ENCODE measurements at places on chromosomes 5 and 9. TPM values are rescaled to one million over a fixed set of nuclear protein-coding genes. Genes with fewer than 3 reads are reported as not detected.
A peak's percentile ranks its signal among the peaks of the same experiment; 100 is the strongest.

The KLHL3 gene
- 12.2 TPM for polyA plus RNA-seq

DNA sequence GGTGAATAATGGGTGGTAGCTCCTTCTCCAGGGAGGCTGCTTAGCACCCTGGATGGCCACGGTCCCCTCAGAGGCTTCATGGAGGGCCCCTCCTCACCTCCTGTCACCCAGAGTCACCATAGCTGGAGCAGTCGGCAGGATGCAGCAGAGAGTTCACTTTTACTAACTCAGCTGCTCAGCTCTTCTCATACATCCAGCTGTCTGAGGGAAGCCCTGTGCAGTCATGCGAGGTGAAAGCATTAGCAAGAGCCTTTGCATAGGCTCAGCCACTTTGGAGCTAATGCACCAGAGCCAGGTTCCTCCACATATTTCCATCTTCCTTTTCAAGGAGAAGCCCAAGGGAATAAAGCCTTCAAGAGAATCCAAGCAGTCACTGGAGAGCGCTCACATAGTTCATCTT, 499.2 kb downstream of the BNC2 start:
- no peak for DNase-seq

DNA sequence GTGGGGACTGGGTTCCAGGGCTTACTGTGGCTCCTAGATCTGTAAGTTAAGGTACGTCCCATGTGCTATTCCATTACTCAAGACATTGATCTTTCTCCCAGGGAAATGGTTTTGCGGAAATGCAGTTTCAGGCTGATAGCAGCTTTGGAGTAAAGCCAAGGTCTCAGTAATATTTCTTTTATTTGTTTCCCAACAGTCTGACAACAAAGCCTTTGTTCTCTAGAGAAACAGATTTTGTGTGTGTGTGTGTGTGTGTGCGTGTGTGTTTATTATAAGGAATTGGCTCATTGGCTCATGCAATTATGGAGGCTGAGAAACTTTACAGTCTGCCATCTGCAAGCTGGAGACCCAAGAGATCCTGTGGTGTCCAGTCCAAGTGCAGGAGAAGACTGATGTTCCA, 12.1 kb upstream of the POC5 start:
- peak; percentile 16 for DNase-seq

- no peak for DNase-seq
These were observed 127.2 kb upstream of the SLC25A48 start for GRCh38 chr5:135707302-135707701.

DNA sequence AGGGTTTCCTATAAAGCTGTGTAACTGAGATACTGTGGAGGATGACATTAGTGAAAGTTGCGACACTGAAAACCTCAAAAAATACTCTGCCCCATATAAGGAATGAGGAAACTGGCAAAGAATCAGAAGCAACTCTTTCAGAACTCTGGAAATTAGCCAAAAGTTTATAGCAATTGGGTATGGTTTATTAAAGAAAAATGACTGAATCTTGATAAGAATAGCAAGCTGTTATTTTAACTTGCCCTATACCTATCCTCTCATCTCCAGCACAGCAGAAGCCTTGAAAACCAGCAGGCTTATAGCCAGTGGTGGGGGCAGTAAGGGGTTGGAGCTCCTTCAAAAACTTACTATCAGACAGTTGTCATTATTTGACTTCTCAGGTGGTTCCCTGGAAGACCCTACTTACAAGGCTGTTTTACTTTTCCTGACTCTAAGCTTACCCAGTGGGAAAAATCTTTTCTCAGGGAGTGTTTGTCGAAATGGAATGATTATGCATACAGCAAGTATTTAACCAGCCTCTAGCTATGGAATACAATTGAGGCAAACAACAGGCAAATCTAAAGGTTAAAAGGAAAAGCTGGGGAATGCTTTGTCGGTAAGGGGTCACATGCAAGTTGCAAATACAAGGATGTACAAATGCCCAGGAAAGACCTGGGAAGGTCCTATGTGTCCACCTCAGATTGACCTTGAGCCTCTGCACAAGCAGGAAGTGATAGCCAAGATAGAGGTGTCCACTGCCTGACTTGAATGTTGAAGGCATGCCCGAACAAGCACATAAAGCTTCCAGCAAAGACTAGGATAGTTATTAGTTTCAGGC, 21.0 kb upstream of the FAM151B start:
- DNase-seq: no peak

- DNase-seq: peak; percentile 87
These were observed 500.0 kb downstream of the SPATA31D1 start for GRCh38 chr9:82488313-82489200.

DNA sequence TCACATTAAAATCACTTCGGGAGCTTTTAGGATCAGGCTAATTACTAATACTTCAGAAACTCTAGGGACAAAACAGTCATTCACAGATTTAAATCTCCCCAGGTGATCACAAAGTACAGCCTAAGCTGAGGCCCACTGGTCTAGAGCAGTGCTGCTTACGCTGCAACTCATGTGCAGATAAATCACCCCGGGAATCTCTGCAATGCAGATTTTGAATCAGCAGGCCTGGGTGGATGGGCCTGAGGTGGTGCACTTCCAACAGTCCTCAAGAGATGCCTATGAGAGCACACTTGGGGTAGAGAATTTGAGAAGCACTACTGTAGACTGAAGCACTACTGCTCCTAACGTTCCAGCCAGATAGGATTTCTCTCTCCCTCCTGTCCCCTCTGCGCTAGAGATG, 28.4 kb downstream of the CSF1R start:
- no peak for DNase-seq

- DNase-seq: no peak
These were observed 179.4 kb upstream of the TBCA start for GRCh38 chr5:77955577-77955976.

DNA sequence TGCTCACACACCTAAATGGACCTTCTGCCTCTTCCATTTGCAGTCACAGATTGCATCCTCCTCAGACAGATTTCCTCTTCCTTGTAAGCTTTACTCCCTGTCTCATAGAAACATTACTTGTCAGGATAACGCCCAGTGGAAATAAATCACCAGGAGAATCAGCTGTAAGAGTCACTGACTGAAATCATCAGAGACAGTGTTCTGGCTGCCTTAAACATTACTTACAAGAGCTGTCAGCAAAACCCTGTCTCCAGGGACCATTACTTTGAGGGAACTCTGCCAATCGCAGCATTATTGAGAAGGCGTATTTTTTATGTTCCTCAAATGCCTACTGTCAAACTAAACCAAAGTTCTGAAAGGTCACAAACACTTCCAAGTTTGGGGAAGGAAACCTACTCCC, 5.9 kb downstream of the DPYSL3 start:
- DNase-seq: no peak

The WDR70 gene
- 47.7 TPM for polyA plus RNA-seq

DNA sequence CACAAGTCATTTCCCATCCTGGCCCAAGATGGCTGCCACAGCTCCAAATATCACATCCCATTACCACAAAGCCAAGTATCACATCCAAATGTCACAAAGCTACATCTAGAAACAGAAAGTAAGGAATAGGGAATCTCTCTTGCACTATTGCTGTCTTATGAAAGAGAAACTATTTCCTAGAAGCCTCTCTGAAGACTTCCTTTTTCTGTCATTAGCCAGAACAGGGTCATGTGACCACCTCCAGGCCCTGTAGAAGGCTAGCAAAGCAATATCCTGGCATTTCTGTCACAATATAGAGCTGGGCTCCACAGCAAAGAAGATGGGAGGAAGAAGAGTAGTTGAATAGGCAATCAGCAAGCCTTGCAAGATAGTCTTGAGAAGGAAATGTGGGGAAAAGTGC, 99.2 kb downstream of the SH3TC2 start:
- DNase-seq: no peak

The IFNA4 gene
- polyA plus RNA-seq: not detected

DNA sequence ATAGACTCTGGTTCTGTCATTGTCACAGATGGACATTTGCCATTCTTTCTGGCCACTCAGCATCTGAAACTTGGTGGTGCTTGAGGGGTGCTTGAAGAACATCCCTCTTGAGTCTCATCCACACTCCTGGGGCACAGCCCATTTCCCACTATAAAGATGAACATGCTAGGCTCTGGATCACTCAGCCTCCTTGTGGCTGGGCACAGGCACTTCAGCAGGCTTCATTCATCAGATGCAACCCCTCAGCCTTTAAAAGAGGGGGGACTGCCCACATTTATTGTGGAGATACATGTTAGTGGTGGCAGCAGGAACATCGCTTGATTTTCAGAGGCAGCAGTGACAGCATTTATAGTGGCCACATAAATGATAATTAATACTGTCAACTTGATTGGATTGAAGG, 124.7 kb upstream of the NIPBL start:
- no peak for DNase-seq

DNA sequence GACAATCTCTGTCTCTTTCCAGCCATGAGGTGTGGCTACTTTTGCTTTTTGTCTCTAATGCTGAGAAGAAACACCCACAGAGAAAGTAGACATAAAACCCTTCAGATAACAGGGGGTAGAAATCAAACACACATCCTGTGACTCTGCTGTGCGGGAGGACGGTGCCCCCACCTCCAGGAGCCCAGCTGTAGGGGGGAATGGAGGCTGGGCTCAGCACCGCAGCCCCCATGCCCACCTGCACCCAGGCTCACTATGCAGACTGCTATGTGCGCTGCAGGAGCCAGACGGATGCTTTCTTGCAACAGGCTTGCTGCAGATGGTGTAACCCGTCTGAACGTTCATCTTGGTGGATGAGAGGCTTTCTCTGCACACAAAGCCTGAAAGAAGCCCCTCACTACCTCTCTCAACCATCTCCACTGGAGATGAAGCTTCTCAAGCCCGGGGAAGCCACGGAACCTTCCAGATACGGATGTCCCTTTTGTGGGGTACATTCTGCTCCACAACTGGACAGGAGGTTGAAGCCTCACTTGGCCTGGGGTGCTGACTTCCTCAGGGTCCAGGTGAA, 207.2 kb downstream of the GADD45G start:
- no peak for DNase-seq

DNA sequence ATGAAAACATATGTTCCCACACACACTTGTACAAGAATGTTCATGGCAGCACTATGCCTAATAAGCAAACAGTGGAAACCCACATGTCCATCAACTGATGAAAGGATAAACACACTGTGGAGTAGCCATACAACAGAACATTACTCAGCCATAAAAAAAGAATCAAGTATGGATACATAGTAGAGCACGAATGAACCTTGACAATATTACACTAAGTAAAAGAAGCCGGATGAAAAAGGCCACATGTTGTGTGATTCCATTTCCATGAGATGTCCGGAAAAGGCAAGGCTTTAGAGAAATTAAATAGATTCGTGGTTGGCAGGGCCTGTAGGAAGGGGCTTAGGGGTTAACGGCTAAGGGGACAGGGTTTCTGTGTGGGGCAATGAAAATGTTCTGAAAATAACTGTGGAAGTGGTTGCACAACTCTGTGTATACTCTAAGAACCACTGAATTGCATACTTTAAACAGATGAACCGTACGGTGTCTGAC, 51.4 kb downstream of the COL23A1 start:
- DNase-seq: no peak

DNA sequence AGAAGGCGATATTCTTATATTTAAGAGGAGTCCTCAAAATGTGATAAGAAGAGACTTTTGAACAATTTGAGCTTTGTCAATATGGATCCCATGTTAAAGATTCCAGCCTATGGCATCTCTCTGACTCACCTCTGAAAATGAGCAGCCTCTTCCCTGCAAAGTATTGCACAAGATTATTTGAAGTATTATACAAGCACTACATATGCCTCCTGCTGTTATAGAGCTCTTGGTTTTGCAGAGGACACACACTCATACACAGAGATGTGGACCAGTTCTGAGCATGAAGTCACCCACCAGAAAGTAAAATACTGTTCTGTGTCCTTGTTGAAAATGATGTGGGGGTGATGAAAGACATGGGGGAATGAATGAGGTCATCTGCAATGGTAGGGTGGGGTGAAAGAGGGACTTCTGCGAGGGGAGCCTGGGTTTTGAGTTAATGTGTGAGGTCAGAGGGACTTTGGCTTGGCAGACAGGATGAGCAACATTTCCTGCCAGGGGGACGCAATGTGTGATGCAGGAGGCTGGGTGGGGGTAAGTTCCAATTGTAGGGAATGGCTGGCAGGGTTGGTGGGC, 25.8 kb downstream of the FBXL7 start:
- DNase-seq: no peak

The CCDC183 gene
- 5.7 TPM for polyA plus RNA-seq

- DNase-seq: no peak
These were observed 241.2 kb downstream of the FAM114A2 start for GRCh38 chr5:153797484-153797883.

DNA sequence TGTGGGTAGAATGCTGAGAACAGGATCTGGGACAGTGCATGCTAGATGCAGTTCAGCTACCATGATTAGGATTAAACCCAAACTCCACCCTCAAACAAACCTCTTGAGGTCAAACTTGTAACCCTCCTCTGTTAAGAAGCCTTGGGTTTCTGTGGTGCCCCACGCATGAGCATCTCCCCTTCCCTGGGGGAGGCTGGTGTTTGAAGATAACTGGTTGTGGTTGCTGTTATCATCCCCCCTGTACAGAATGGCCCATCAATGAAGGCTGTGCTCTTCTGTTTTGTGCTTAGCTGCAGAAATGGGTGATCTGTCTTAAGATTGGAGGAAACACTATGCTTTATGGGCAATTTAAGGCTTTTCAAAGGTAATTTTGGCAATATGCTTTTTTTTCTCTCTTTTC, 4.4 kb upstream of the DAB2IP start:
- no peak for DNase-seq

GRCh38 chr5:124806373-124807077, 60.1 kb upstream of the ZNF608 start:
- DNase-seq: peak; percentile 87

DNA sequence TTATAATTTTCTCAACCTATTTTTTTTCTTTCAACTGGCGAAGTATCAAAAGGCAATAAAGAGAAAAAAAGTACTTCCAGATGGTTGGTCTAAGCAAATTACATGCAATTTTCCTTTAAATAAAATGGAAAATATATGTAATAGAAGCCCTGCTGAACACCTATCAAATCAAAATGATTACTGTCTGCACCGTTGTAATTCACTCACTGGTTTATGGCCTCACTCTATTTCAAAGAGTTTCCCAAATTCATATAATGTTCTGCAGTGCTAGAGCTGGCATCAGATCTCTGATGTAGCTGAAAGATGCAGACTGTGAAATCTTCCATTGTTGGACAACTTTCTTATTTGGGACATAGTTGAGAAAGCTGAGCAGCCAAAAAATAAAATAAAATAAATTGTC, 130.3 kb downstream of the SEMA5A start:
- no peak for DNase-seq

GRCh38 chr5:85030316-85031084, 645.8 kb upstream of the EDIL3 start:
- DNase-seq: no peak

Data from renal pelvis (tissue), 12 donors.